ENCODE measurements at places on chromosomes 7 and 10.

- DNase-seq = no peak
Observed at GRCh38 chr7:15662451-15662850, 24.0 kb downstream of the MEOX2 start.

DNA sequence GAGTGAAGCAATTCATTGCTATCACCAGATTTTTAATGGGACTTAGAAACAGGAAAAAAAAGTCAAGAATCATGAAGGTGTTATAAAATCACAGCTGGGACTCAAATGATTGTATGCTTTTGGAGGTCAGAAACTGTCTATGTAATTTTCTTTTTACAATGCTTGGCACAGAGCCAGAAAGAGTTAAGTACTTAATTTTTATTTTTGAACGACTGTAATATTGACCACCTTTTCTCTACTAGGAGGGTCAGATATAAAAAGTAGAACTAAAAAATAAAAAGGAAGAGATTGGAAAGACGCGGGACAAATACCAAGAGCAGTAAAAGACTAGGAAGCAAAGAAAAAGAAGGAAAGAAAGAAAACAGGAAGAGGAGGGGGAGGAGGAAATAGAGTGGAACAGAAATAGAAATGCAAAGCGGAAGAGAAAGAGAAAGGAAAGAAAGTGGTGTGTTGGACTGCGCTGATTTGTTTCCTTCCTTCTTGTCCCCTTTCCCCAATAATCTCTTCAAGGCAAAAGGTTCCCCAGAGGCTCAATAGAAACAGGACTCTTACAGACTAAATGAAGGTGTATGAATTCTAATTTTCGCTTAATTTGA is 23.2 kb upstream of the C1GALT1 start:
- no peak for DNase-seq

DNA sequence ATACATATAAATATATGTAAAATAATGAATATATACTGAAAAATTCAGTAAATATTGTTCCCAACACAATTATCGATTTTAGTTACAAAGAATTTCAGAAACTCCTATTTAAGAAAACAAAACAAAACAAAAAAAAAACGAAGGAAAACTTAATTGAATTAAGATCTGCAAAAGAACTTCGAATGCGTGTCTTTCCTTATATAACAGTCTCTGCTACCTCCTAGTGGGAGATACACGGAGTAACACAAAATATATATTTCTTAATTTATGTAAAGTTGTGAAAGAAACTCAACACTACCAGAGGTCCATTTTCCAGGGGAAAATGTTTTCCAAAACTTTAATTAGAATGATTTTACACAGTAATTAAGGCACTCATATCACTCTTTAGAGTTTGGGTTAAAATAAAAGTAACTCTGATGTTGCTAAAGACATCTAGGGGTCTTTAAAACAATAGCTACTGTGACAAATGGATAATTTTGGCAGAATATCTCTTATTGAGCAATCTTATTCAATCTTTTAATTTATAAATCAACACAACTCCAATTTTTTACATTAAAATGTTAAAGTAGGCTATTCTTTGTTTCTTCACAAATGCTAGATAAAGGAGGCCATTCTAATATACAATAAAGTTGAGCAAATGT is 41.6 kb downstream of the NEBL start:
- DNase-seq = no peak

DNA sequence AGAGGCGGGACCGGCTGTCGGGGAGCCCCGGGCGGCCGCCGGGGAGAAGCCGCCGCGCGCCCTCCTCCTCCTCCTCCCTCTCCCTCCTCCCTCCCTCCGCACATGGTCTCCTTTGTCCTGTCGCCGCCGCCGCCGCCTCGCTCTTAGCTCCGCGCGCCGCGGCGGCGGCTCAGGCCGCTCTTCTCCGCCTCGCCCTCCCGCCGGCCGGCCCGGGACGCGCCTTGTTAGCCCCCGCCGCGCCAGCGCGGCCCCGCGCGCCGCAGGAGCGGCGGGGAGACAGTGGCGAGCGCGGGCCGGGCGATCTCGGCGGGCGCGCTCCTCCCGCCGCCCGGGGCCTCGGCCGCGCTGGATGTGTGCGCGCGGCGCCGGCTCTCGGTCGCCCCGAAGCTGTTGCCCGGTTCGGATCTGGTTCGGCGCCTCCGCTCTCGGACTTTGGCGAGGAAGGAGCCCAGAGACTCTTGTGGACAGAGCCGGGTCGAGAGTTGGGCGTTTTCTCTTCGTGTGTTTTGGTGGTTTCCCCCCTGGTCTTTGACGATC is 437.4 kb upstream of the GALNT17 start:
- peak; percentile 42 for DNase-seq

- DNase-seq = no peak
Observed at GRCh38 chr7:39161903-39162302, 184.2 kb downstream of the POU6F2 start.
